EH (cell line): ENCODE measurements at places on chromosomes 4 and X.

DNA sequence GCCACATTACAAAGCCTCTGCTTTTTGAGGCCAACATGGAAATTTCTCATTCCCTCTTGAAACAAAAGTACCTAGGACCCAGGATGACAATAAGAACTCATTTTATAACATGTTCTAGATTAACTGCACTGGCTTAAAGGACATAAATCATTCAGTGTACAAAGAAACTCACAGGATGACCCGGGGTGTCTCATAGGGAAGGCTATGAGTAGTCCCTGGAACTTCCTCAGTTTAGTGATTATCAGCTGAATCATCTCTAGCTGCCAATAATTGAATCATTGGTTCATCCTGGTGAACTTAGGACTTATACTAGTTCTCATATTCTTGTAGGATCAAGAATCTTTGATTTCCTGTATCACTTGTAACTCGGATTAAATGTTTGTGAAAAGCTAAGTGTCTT is 95.8 kb upstream of the WDR1 start:
- peak; percentile 59 for DNase-seq

DNA sequence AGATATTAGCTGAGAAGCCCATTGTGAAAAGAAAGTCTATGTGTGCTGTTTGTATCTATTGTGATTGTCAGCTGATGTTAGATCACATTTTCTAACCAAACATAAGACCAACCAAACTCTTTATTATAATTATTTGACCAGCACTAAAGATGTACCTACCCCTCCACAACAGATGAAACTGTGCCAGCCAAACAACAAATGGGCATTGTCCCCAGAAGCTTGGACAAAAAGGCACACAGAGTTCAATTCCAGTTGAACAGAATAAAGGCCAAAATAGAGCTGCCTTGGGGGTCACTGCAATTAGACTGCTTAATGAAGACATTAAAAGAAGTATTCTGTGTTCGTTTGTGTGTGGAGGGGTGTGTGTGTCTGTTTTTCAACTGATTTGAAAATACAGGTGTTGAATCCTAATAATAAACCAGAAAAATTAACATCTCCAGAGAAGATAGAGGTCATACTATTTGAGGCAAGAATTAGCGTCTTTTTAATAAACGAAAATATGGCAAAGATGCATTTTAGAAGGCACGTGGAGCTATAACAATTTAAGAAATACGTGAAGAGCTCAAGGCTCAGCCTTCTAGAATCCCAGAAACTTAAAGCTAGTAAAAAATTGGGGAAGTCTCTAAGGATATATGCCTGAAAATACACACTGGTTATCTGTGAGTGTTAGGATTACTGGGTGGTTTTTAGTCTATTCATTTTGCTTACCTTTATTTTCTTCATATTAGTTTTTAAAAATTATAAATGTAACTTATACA is 2.2 kb downstream of the SPP1 start:
- DNase-seq: no peak

GRCh38 chr4:184815046-184815877 is 10.5 kb downstream of the ACSL1 start:
- DNase-seq: peak; percentile 64

GRCh38 chr4:140174543-140174942 is 20.6 kb upstream of the MAML3 start:
- DNase-seq: no peak

GRCh38 chr4:83617371-83618035 is 81.6 kb downstream of the GPAT3 start:
- DNase-seq: no peak

GRCh38 chrX:97858592-97858991 is 974.9 kb downstream of the RPA4 start:
- peak; percentile 27 for DNase-seq

DNA sequence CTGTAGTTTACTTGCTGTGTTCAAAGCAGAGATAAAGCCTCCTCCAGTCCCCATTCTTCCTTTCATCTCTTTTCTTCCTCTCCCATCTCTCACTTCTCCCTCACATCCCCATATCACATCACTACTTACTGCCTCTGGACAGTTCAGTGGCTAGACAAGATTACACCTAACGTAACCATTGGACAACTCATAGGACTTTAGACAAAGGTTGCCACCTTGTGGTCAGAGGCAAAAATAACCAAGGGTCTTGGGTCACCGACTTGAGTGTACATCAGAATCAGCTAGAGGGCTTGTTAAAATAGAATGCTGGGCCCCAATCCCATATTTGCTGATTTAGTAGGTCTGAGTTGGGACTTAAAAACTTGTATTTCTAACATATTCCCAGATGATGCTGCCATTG is 109.3 kb upstream of the DGKK start:
- DNase-seq: peak; percentile 47

DNA sequence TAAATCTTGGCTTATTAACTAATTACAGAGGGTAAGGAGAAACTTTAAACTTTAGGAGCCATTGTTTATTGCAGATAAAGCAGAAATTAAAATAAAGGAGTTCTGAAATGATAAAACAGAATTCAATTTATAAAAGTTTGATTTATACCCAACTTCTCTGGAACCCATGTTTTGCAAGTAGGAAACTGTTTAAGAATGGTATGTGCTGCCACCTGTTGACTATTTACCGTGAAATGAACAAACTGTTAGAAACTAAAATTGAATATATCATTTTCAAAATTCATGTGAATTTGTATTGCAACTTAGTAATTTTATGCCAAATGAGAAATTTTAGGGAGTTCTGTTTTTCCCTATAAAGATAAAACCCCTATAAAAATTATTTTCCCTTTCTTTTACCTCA is 11.0 kb upstream of the TBC1D8B start:
- peak; percentile 18 for DNase-seq

- DNase-seq: no peak
Observed at GRCh38 chr4:87120010-87120409, 100.4 kb downstream of the KLHL8 start.

DNA sequence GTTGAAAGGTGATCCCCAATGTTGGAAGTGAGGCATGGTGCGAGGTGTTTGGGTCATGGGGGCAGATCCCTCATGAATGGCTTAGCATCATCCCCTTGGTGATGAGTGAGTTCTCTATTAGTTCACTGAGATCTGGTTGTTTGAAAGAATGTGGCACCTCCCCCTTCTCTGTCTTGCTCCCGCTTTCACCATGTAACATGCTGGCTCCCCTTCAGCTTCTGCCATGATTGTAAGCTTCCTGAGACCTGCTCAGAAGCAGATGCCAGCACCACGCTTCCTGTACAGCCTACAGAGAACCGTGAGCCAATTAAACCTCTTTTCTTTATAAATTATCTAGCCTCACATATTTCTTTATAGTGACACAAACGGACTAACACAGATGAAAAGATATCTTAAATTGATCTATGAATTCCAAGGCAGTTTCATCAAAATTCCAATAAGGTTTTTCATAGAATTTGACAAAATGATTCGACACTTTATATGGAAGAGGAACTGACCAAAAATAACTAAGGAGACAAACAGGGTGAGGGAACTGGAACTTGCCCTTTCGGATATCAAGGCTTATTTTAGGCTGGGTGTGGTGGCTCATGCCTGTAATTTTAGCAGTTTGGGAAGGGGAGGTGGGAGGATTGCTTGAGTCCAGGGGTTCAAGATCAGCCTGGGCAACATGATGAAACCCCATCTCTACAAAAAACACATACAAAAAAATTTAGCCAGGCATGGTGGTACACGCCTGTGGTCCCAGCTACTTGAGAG is 56.9 kb upstream of the OGT start:
- DNase-seq: peak; percentile 31

GRCh38 chr4:113637363-113637762 is 124.2 kb downstream of the CAMK2D start:
- DNase-seq: peak; percentile 55

DNA sequence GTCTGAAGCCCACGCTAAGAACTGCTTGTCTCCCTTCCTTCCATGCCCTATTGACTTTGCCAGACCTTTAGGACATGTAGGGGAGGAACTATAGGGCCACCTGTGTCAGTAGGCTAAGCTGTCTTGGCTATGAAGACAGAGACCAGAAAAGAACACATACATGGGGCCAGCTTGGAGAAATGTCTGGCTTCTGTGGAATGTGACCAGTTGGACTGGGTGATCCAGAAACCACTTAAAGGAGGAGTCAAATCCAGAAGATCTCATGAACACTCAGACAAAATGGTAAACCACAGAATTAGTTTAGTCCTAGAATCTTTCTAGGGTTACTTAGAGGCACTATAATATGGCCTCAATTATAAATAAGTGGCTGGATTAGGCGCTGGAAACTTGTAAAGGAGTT is 42.0 kb downstream of the PHKA2 start:
- peak; percentile 15 for DNase-seq

- DNase-seq: peak; percentile 63
Observed at GRCh38 chr4:37803348-37803973, 23.0 kb upstream of the PGM2 start.

DNA sequence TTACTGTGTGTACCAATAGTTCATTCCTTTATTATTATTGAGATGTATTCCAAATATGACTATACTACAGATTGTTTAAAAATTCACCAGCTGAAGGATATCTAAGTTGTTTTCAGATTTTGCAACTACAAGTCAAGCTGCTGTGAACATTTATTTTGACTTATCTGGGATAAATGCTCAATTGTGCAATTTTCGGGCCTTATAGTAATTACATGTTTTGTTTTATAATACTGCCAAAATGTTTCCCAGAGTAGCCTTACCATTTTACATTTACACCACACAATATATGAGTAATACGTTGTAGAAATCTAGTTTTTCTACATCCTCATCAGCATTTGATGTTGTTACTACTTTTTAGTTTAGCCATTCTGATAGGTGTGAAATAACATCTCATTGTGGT is 179.6 kb downstream of the ANTXR2 start:
- no peak for DNase-seq

DNA sequence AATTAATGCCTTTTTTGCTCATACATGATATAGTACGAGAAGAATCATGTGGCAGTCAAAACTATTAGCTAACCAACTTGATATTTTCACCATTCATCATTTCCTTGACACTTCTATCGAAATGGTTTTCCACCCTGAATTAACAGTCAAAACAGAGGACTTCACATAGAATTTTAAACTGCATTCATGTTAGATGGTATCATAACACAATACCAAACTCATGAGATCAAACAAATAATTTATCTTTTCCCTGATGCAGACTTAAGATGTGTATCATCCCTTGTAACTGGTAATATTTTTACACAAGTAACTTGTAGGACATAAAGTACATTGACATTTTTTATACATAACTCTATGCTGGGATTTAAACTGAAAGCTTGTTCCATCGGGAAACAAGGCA is 18.2 kb upstream of the ANTXR2 start:
- DNase-seq: peak; percentile 30

DNA sequence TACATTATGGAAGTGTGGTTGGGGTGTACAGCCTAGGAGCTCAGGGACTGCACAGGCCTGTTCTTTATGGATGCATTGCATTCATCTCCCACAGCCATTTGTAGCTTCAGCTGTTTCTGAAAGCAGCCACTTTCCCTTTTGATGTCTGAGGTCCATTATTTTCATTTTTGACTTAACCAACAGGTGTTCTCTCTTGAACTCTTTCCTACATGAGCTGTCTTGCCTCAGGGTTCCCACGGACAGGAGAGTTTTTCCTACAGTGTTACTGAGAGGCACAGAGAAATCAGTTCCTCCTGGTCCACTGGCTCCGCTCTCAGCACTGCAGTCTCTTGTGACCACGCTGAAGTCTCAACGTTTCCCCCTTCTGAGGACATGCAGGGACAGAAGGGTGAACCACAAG is 87.2 kb downstream of the RASL11B start:
- no peak for DNase-seq

- DNase-seq: no peak
Observed at GRCh38 chr4:153439831-153440230, 26.3 kb upstream of the TMEM131L start.

DNA sequence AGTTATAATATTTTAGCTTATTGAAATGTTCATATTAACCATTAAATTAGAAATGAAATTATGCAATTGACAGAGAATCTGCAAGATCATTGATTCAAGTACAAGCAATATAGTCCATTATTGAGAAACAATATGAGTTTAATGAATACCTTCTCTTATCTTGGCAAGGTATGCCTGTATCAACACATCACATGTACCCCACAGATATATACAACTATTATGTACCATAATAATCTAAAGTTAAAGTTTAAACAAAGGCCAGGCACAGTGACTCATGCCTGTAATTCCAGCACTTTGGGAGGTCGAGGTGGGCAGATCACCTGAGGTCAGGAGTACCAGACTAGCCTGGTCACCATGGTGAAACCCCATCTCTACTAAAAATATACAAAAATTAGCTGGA is 514.7 kb downstream of the PCDH7 start:
- DNase-seq: no peak

- DNase-seq: peak; percentile 8
Observed at GRCh38 chr4:52421811-52422213, 237.3 kb downstream of the USP46 start.

DNA sequence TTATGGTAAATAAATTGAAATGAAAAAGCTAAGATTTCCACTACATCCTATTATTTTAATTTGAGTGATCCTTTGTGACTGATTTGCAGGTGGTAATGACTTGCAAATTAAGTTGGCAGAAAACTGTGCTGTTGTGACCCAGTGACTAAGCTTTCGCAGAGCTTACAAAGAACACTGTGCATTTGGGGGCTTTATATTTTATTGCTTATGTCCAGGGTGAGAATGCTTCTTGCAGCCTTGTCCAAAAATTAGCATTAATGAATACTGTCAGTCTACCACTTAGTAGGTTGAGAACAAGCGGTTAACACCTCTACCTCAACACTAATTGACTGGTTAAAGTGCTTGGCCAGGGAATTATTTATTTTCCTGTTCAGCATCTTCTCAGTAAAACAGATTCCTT is 991.3 kb upstream of the DIAPH2 start:
- no peak for DNase-seq

DNA sequence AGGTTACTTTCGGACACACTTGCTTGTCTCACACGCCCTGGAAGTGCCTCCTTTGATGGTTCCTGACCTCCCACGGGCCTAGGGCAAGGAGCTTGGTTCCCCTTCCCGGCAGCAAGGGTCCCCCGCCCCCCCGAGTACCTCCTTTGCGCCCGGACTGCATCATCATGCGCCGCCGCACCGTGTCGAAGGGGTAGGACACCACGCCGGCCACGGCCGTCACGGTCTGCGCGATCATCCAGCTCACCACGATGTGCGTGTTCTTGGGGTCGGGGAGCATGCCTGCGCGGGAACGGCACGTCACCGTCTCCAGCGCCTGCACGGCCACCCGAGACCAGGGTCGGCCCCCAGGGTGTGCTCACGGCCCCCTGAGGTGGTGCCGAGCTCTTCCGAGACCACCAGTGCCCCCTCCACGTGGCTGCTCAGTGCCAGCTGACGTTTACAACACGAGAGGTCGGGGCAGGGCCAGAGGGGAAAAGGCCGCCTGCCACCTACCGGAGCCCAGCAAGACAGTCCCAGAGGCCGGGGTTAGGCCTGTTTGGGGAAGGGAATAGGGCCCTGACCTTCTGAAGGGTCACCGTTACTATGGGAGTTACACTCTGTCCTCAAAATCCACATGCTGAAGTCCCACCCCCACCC is 4.7 kb downstream of the SLC25A6 start:
- DNase-seq: no peak

- DNase-seq: no peak
Observed at GRCh38 chrX:107729558-107730297, 45.9 kb downstream of the TSC22D3 start.

- no peak for DNase-seq
Observed at GRCh38 chr4:121299367-121299766, 81.5 kb downstream of the QRFPR start.

- peak; percentile 75 for DNase-seq
Observed at GRCh38 chr4:24781999-24782745, 13.2 kb upstream of the SOD3 start.

GRCh38 chr4:19657856-19658255 is 593.8 kb upstream of the SLIT2 start:
- DNase-seq: no peak

GRCh38 chr4:152988721-152989553 is 52.8 kb downstream of the FHDC1 start:
- no peak for DNase-seq

GRCh38 chr4:24978291-24979075 is 52.3 kb downstream of the LGI2 start:
- peak; percentile 12 for DNase-seq
